Body of pancreas (tissue), 4 donors: ENCODE measurements at places on chromosomes 5 and 9. TPM values are rescaled to one million over a fixed set of nuclear protein-coding genes. Genes with fewer than 3 reads are reported as not detected.

The SAPCD2 gene
- 0.78 TPM for total RNA-seq

The ZBTB5 gene
- 9.9 TPM for total RNA-seq

The TAF11L5 gene
- total RNA-seq, result not detected

The TMEM171 gene
- total RNA-seq, result not detected

The NKD2 gene
- 12.2 TPM for total RNA-seq

The RALGDS gene
- total RNA-seq, result 27.8 TPM

The CYLC2 gene
- not detected for total RNA-seq

The IFT74 gene
- 7.3 TPM for total RNA-seq

DNA sequence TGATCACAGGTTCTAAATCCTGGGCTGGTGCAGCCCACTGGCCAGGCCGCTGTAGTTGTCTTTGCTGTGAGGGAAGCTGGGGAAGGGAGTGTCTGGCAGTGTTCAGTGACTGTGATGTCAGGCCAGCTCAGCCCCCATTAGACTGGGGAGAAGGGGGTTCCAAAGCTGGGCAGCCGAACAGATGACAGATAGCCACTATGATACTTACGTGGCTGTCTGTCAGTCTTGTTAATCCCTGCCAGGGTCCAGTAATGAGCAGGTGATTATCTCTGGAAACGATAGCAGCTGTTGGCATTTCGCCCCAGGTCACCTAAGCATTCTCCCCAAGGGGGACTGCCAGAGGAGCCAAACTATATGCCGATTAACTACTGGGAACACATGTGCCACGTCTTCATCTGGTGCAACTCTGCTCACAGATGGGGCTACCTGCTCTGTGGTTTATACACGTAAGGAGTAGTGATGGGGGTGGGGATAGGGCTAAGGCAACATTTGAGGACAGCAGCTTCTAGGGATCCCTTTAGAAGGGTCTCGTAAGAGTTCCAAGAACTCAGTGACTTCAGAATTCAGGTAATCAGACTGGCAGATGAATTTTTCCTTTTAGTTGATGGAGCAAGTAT lies 396.3 kb downstream of the KDM4C start:
- no peaks in the 10 kb centered on the region for H3K27me3 ChIP-seq
- H3K27ac ChIP-seq, result no peak overlapping the region
- DNase-seq, result no peak

GRCh38 chr9:3200331-3200774 lies 325.4 kb downstream of the RFX3 start:
- DNase-seq, result no peak
- H3K4me3 ChIP-seq, result no peak overlapping the region
- no peaks in the 10 kb centered on the region for H3K4me1 ChIP-seq

GRCh38 chr5:95619514-95620029 lies 315 bp upstream of the GPR150 start:
- no peaks in the 10 kb centered on the region for H3K36me3 ChIP-seq
- no peaks in the 10 kb centered on the region for H3K27me3 ChIP-seq
- H3K27ac ChIP-seq, result peak overlapping the region; percentile 99
- peaks cover 65% of the 10 kb centered on the region for H3K4me1 ChIP-seq
- DNase-seq, result no peak

- no peak overlapping the region for H3K4me3 ChIP-seq
- no peaks in the 10 kb centered on the region for H3K27me3 ChIP-seq
- H3K4me1 ChIP-seq, result no peaks in the 10 kb centered on the region
- DNase-seq, result no peak
Observed at GRCh38 chr9:114878879-114879564, 51.4 kb downstream of the TNFSF8 start.

GRCh38 chr5:96007051-96007450 lies 45.4 kb upstream of the ELL2 start:
- H3K27ac ChIP-seq, result no peak overlapping the region
- H3K27me3 ChIP-seq, result no peaks in the 10 kb centered on the region
- H3K4me1 ChIP-seq, result peaks cover 6% of the 10 kb centered on the region
- H3K36me3 ChIP-seq, result no peaks in the 10 kb centered on the region
- no peak overlapping the region for H3K4me3 ChIP-seq
- DNase-seq, result no peak

DNA sequence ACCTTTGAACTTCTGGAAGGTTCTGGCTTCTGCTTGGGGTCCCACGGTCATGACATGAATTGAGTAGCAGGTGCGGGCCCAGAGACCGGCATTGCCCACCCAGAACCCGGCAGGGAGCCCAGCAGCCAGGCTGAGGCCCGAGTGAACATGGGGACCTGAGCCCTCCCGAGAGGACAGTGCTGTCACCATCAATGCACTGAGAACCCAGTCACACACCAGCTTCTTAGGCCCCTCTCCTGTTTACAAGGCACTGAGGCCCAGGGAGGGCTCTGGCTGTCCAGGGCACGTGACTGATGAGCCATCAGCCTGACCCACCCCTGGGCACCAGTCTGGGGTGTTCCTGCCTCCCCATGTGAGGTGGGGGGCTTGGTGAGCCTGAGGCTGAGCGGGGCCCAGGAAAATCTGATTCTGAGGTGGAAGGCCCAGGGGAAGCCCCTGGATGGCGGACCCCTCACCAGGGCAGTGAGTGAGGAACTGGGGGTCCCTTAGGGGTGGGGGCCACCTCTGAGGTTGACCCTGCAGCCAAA lies 60.3 kb upstream of the RNU6ATAC start:
- no peak for DNase-seq
- no peak overlapping the region for H3K27ac ChIP-seq
- no peaks in the 10 kb centered on the region for H3K36me3 ChIP-seq
- peaks cover 4% of the 10 kb centered on the region for H3K4me1 ChIP-seq
- H3K4me3 ChIP-seq, result no peak overlapping the region

- peak overlapping the region; percentile 99 for H3K4me3 ChIP-seq
- no peak overlapping the region for H3K27ac ChIP-seq
- H3K27me3 ChIP-seq, result no peaks in the 10 kb centered on the region
- no peaks in the 10 kb centered on the region for H3K36me3 ChIP-seq
- H3K4me1 ChIP-seq, result peaks cover 25% of the 10 kb centered on the region
Observed at GRCh38 chr5:176360894-176361436, 599 bp downstream of the KIAA1191 start.

DNA sequence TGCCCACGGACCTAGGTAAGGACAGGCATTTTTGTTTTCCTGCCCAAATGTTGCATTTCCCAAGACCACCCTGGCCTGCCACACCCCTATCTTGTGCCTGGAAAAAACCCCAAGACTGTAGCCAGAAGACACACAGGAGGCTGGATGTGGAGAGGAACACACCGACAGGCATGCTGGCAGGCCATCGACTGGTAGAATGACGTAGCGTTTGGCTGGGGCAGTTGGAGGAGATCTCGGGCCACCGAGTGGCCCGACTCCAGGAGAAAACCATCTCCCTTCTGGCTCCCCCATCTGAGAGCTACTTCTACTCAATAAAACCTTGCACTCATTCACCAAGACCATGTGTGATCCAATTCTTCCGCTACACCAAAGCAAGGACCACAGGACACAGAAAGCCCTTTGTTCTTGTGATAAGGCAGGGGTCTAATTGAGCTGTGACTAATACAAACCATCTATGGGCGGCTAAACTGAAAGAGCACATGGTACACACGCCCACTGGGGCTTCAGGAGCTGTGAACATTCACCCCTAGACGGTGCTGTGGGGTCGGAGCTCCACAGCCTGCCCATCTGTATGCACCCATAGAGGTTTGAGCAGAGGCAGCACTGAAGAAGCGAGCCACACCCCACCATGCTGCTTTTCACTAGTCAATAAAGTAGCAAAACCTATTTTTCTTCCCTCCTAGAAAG lies 38.9 kb upstream of the N4BP3 start:
- H3K27me3 ChIP-seq, result no peaks in the 10 kb centered on the region
- no peaks in the 10 kb centered on the region for H3K36me3 ChIP-seq
- no peak for DNase-seq
- H3K27ac ChIP-seq, result no peak overlapping the region
- no peak overlapping the region for H3K4me3 ChIP-seq
